ENCODE measurements at places on chromosomes 13 and 19.

- DNase-seq, result no peak
Observed at GRCh38 chr19:23261496-23262020, 11.4 kb upstream of the ZNF724 start.

GRCh38 chr13:110186231-110186855 is 120.6 kb downstream of the COL4A1 start:
- DNase-seq, result no peak

DNA sequence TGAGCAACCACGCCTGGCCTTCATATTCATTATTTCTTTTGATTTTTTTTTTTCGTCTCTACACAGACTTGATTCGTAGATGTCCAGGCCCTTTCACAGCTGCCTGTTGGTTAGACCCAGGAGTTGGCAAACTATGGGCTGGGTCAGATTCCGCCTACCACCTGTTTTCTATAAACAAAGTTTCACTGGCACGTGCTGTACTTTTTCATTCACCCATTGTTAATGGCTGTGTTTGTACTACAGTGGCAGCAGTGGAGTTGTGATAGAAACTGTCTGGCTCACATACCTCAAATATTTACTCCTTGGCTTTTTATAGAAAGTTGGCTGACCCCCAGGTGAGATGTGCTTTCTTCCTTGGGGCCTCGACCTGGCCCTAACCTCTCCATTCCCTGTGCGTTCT is 72.9 kb upstream of the TEX29 start:
- no peak for DNase-seq

DNA sequence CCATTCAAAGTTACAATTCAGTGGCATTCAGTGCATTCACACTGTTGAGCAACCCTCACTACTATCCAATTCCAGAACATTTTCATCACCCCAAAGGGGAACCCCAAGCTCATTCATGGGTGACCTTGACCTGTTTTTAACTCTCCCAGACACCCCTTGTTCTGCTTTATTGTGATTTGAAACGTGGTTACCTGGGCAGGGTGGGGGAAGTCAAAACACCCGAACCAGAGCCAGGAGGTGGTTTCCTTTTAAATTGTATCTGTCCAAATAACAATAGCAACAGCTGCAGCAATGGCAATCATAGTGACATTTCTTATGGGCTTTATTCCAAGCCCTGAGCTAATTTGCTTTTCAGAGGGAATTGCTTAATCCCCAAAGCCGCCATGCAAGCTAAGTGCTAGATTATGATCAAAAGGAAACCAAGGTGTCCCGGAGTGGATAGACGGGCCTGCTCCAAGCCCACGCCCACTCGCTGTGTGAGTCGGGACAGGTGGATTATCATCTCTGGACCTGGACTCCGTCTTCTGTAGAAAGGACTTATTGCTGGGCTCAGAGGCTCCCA is 6.1 kb downstream of the PTGIR start:
- DNase-seq, result no peak

DNA sequence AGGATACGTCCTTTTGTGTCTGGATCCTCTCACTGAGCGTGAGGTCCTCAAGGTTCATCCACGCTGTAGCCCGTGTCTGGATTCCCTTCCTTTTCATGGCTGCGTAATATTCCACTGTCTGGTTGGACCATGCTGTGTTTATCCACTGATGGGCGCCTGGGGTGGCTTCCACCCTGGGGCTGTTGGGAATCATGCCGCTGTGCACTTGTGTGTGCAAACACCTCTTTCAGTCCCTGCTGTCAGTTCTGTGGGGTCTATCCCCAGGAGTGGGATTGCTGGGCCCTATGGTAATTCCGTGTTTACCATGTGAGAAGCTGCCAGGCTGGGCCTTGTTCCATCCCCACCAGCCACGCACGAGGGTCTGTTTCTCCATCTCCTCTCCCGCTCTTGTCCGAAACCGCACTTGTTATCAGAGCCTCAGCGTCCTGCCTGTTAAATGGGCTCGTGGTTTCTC is 98.6 kb downstream of the GADD45B start:
- no peak for DNase-seq

DNA sequence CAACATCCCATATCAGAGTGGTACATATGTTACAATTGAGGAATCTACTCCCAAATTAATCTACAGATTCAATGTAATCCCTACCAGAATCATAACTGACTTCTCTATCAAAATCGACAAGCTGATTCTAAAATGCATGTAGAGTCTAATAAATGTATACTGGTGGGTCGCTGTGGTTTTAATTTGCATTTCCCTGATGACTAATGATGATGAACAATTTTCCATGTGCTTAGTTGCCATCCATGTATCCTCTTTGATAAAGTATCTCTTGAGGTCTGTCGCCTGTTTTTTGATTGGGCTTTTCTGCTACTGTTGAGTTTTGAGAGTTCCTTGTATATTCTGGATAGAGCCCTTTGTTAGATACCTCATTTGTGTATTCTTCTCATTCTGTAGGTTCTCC is 43.8 kb downstream of the KLF12 start:
- DNase-seq, result no peak

- DNase-seq, result no peak
Observed at GRCh38 chr13:95301968-95302393, 730 bp upstream of the ABCC4 start.

- no peak for DNase-seq
Observed at GRCh38 chr19:1968279-1969175, 27.6 kb downstream of the CSNK1G2 start.

DNA sequence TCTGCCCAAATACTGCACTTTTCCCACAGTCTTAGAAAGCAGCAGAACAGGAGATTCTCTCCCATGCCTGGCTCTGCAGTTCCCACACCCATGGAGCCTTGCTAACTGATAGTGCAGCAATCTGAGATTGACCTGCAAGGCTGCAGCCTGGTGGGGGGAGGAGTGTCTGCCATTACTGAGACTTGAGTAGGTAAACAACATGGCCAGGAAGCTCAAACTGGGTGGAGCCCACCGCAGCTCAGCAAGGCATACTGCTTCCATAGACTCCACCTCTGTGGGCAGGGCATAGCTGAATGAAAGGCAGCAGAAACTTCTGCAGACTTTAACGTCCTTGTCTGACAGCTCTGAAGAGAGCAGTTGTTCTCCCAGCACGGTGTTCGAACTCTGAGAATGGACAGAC is 358.5 kb upstream of the PCDH9 start:
- DNase-seq, result no peak

GRCh38 chr13:109156181-109156935 is 526.9 kb downstream of the MYO16 start:
- DNase-seq, result peak; percentile 38

GRCh38 chr19:19866611-19867248 is 1.0 kb downstream of the ZNF253 start:
- DNase-seq, result no peak

DNA sequence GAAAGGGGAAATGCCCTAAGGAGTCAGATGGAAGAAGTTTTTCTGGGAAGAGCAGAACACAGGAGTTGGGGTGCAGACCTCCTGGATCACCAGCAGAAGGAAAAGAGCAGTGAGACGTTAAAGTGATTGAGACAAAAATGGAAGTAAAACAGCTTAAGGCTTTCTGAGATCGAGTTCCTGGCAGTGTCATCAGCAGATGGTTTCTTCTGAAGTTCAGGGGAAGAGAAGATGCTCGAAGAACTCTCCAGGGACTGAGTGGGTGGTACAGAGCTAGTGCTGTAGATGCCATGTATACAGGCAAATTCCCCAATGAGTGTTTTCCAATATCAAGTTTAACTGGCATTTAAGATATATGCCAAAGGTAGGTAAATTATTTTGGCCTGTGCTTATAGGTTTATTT is 272.2 kb upstream of the KLF12 start:
- no peak for DNase-seq

GRCh38 chr13:75512253-75512652 is 25.4 kb downstream of the COMMD6 start:
- DNase-seq, result no peak

- no peak for DNase-seq
Observed at GRCh38 chr13:26436914-26437313, 120.6 kb upstream of the WASF3 start.

- no peak for DNase-seq
Observed at GRCh38 chr13:80296638-80297037, 44.3 kb downstream of the SPRY2 start.

DNA sequence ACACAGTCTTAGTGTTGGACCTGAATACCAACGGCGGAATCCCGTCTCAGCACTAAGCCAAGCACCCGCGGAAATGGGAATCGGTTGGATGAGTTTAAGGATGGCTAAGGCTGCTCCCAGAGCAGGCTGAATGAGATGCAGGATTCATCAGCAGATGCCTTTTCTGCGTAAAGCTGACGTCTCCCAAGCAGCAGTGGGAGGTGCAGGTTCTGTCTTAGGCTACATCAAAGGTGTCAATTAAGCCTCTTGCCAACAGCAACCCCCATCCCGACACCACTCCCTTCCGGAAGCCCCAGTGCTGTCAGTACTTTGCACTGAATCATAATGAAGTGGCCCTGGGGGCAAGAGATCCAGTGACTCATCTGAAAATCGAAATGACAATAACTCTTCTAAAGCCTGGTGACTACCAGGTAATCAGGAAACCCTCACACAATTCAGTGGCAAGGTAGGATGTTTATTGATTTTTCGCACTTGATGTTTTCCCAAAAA is 275.6 kb downstream of the DCLK1 start:
- no peak for DNase-seq

DNA sequence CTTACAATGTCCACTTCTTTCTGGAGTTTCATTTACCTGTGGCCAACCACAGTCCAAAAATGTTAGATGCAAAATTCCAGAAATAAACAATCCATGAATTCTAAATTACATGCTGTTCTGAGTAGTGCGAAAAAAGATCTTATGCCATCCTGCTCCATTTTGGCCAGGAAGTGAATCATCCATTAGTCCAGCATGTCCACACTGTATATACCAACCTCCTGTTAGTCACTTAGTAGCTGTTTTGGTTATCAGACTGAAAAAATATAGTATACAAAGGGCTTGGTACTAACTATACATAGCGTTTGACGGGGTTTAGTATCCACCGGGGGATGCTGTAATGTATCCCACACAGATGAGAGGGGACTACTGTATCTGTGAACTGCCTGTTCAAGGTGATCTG is 618.0 kb upstream of the ARGLU1 start:
- DNase-seq, result no peak

- DNase-seq, result no peak
Observed at GRCh38 chr19:41718761-41719160, 10.3 kb downstream of the CEACAM5 start.

DNA sequence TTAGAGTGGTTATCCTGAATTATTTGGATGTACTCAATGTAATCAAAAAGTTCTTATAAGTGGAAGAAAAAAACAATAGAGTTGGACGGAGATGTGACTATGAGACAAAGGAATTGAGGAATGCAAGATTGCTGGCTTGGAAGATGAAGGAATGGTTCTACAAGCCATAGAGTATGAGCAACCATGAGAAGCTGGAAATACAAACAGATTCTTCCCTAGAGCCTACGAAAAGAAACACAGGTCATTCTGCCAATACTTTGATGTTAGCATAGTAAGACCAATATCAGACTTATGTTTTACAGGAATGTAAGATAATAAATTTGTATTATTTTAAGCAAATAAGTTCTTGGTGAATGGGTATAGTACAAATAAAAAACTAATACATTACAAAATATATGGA is 249.2 kb downstream of the DIAPH3 start:
- DNase-seq, result no peak

- DNase-seq, result no peak
Observed at GRCh38 chr13:36737524-36738083, 63.8 kb downstream of the SERTM1 start.

DNA sequence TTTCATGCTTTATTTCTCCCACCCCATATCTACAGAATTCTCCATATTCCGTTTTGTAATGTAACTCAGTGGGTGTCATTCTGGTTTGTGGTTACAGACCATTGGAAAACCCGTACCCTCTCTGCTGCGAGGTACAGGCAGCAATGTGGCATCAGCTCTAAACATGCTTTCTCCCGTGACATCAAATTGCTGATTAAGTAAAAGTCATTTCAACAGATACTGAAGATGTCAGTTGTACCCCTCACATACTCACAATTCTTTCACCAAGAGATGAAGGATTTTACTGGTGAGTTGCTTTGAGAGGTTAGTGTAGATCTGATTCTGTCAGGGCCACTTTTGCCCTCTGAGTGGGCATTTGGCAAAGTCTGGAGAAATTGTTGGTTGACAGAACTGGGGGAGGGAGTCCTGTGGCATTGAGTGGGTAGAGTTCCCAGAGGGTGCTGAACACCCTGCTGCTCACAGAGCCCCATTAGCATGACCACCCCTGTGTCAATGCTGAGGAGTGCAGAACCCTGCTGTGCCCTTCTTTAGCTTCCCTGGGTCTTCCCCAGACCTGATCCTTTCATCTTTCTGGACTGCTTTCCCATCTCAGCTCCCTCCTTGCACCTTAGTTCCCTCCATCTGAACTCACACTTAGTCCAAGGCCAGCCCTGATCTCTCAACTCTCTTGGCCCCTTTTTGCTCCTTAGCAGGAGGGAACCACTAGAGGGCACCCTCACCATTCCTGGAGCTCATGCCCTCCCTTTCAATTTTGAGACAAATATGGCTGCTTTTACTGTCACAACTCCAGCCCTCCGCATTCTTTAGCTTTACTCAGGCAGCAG is 39.9 kb upstream of the CEACAM8 start:
- no peak for DNase-seq

GRCh38 chr19:42028304-42029216 is 34.5 kb upstream of the ATP1A3 start:
- DNase-seq, result no peak

GRCh38 chr19:14181906-14182305 is 24.1 kb downstream of the ADGRL1 start:
- no peak for DNase-seq

- no peak for DNase-seq
Observed at GRCh38 chr13:24147570-24147963, 13.0 kb upstream of the SPATA13 start.

All from heart left ventricle (tissue), 16 donors.